ENCODE measurements at places on chromosomes 6 and 20.

GRCh38 chr6:116047173-116047933 lies 13.3 kb downstream of the FRK start:
- no peak for DNase-seq

DNA sequence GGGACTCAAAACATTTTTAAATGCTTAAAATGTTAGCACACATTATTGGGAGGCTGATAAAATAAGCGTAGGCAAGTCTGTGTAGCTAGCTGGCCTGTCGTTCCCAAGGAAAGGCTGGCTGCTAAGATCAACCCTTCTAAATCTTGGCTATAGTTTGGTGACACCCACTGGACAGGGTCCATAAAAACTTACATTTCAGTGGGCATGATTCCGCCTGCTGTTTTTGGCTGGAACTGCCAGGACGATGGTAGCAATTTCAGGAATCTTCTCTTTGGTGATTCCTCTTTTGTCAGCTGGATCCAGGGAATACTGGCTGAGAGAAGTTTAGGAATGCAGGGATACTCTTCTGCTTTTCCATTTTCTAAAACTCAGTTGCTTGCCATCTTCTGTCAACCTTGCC lies 162.2 kb downstream of the NKAIN2 start:
- DNase-seq: no peak

DNA sequence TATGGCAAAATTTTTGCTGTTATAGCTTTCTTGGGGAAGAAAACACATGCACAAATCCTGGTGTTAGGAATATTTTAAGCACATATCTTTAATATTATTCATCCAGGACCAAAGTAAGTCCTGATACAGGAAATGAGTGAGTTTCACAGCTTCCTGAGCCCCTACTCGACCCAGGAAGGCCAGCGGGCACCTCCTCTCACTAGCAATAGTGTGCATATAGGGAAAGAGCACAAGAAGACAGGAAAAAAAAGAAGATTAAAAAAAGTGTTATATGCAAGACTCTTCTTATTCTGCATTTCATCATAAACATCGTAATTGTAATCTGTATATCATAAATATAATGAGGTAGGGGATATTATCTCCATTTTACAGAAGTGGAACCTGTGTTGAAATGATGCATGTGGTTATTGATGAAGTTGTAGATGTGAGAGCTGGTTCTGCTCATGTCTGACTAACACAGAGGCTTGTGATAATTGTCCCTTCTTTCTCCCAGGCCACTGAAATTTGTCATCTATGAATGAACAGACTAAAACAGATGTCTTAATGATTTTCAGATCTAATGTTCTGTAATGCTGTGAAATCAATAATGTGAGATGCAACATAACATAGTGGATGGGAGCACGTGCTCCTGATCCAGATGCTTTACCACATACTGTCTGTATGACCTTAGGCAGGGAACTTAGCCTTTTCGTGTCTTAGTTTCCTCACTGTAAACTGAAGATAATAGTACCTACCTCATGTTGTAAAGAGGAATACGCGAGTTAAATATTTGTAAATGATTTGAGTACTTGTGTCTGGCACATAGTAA lies 101.2 kb downstream of the MYO6 start:
- no peak for DNase-seq

GRCh38 chr20:36364506-36364905 lies 58.4 kb downstream of the DLGAP4 start:
- DNase-seq: no peak

DNA sequence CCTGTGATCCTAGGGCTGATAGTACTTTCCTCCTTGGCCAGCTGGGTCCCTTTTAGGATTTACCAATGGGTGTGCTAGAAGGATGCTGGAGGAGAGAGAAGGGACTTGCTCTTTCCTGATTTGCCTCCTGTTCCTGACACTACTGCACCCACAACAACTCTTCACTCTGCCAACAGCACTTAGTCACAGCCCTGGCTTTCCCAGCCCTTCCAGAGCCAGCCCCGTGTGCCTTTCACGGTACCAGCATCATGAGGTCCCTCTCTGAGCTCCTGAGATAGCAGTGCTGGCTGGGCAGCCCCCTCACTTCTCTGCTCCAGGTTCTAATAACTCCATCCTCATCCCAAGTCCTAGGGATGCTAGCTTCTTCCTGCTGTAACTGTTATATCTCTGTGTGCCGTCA lies 80.9 kb downstream of the DNAH8 start:
- no peak for DNase-seq
